ENCODE measurements at places on chromosomes 3 and 15.
A peak's percentile ranks its signal among the peaks of the same experiment; 100 is the strongest.

DNA sequence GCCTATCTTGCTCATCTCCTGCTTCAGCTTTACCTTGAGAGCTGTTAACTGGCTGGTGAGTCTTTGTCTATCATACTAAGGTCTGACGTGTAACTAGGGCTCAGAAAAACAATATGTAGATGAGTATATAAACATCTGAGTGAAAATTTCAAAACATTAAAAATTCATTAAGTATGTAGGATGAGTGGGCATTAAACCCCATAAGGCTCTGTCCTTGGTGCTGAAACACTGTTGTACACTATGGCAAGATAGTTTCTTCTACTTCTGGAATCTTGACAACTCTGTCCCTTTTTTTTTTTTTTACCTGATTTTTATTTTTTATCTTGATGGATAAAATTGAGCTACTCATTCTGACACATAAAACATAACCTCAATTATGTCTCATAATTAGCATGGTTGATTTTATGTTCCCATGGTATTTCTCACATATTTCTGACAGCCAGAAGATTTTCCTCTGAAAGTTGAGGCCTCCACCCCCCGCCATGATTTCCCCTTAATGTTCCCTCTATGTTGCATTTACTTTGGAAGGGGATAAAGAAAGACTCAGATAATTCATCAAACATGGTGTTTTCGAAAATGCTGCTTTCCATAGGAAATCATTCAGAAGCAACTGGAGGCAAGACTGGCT is 54.3 kb downstream of the DGKG start:
- ATAC-seq, result no peak

DNA sequence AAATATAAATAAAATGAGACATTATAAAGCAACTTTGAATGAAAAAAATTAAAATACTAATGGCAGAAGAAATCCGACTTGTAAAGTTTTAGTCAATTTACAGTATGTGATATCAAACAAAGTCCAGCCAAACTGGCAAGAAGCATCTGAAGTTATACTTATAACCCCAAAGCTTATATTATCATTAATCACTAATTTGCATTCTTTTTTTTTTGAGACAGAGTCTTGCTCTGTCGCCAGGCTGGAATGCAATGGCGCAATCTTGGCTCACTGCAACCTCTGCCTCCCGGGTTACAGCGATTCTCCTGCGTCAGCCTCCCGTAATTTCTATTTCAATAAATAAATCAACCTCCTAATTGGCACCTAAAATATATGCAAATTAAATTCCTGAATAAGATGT is 80.1 kb downstream of the AQR start:
- ATAC-seq, result no peak

DNA sequence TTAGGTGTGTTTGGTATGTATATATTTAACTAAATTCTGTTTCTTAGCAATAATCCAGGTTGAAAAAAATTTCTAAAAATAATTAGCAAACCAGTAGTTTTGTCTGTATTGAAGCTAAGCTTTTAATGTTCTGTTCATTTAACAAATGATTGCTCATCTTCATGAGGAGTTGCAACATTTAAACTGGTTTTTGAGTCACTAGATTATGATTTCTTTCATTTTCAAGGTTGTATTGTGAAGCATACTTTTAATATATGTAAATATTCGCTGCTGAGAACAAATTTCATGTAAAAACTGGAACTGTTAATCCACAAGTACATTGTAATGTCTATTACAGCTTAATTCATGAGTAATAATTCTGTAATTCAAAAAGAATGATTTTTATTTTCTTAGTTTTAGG is 192.7 kb downstream of the MBNL1 start:
- ATAC-seq, result peak; percentile 67

DNA sequence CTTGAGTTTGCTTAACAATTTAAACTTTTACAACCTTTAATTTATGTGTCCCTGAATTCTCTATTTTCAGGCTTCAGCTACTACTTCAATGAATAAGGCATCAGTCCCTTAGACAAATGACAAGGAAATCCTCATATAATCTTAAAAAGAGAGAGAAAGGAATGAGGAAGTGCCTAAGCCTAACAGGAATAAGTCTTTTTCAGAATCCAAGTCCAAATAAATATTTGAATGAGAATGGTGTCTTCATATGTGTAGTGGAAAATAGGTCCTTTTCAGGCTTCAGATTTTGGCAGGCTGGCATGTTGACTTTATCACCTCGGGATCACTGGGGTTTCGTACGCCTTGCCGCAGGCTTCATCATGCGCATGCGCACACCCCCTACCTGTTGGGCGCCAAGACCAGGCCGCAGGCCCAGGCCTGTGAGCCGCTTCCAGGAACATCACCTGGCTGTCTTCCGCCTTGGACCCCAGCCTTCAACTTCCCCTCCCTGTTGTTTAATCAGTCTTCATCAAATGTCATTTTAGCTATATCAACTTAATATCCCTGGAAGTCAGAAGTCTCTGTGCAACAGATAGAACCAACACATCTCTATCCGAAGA is 334.5 kb downstream of the SOX2 start:
- ATAC-seq, result peak; percentile 97

DNA sequence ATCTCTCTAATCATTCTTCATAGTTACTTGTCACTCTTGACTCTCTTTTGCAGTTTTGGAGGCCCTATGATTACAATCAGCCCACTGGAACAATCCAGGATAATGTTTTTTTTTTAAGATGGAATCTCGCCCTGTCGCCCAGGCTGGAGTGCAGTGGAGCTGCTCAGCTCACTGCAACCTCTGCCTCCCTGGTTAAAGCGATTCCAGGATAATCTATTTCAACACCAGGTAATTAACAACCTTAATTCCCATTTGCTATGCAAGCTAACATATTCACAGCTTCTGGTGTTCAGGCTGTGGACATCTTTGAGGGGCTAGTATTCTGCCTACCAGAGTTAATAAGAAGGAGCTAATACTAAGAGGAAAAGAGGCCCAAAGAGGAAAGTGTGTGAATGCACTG is 1.1 kb upstream of the BLOC1S6 start:
- no peak for ATAC-seq

GRCh38 chr3:52004906-52005395 is 9.3 kb upstream of the RPL29 start:
- ATAC-seq, result peak; percentile 24

- ATAC-seq, result no peak
Measured at GRCh38 chr3:18830087-18830486, 318.2 kb upstream of the KCNH8 start.

- ATAC-seq, result no peak
Measured at GRCh38 chr3:127908951-127909350, 6.1 kb upstream of the KBTBD12 start.

DNA sequence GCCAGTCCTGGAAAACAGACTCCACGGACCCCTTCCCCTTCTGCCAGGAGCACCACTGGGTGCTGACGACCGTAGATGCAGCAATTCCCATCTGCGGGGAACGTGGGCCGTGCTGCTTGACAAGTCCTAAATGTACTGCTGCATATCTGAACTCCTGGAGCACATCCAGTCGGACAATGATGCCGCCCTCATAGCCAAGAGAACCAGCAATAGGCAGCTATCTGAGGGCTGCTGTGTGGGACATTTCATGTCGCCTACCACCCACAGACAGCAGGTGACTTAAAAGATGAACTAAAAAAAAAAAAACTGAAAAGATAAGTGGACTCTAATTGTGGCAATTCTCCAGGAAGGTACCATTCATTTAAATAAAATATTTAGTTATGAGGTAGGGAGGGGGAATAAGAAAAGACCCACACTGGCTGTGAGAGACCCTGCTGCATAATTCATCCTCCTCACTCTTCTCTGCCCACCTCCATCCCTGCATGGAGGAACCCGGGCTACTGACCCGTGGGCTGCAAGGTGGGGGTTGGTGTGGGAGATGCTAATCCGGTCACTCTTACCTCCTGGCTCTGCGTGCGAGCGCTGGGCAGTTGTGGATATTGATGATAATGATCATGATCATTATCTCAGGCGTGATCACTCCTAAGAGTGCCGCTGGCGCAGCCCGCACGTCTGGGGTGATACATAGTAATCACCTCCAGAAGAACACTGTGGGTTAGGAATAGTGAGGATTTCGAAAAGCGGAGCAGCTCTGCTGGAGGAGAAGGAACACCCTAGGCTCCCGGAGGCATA is 28.3 kb downstream of the ALS2CL start:
- no peak for ATAC-seq

DNA sequence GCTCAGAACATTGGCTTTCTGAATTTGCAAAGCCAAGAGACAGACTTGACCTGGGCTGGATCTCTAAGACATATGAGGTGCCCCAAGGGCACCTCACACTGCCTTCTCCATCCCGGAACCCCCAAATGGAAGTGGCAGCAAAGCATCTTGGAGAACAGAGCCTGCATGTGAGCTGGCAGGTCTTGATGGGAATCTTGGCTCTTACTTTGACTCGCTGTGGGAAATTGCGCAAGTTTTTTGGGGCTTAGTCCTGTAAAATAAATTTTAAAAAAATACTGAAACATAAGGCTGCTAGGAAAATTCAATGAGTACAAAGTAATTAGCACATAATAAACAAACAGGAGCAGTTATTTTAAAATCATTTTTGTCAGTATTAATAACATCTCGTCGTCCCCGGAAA is 13.7 kb upstream of the SEC22A start:
- no peak for ATAC-seq

DNA sequence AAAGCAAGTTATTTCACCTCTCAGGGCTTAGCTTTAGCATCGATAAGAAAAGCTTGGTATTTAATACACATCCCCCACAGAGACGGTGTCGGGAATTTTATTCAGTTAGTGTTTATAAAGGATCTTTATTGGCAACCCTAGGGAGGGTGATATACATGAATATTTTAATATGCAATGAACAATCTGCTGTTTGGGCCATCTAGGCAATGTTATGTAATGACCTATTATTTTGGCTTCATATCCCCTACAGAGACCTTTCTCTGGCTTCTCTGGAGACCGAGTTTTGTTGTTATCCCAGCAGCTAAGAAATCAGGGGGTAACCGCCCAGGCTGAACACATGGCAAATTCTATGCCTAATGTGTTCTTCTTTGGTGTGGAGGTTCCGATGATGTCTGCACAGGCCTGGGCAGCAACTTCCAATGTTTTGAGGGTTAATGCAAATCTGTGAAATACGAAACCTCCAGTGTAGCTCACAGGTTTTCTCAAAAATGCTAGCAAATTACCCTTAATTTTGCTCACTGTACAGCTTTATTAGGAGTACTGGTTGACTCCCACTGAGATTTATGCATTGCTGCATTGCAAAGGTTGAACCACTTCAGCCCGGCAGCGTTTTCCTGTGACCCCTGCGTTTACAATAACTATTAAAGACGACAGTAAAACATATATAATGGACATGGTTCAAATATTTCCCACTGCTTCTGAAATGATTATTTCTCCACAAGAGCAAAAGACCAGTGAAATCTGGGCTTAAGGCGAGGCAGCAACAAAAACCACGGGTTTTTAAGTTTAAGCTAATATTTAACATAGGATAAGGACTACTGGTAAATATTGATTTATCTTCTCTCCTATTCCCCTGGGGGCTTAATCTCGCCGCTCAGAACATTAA is 298.3 kb upstream of the NR2E3 start:
- no peak for ATAC-seq

- no peak for ATAC-seq
Measured at GRCh38 chr3:142987080-142987700, 14.2 kb upstream of the U2SURP start.

GRCh38 chr3:150177673-150178381 is 207.1 kb upstream of the PFN2 start:
- ATAC-seq, result peak; percentile 48

DNA sequence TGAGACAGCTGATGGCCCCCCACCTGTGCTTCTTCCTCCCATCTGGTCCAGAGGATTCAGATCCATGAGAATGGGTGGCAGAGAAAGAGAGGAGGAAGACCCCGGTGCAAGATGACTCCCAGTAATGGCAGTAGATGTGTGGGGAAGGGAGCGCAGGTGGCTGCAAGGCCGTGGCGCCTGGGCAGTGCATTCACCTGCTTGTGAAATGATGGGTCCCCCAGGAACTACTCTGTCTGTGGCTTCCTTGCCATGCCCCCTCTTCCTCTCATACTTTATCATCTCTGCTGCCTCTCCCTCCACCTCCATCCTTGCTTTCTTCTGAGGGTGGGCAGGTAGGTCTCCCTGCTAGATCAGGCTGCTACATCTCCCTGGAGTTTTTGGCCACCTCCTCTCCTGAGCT is 23.3 kb downstream of the ZNF710 start:
- ATAC-seq, result no peak

DNA sequence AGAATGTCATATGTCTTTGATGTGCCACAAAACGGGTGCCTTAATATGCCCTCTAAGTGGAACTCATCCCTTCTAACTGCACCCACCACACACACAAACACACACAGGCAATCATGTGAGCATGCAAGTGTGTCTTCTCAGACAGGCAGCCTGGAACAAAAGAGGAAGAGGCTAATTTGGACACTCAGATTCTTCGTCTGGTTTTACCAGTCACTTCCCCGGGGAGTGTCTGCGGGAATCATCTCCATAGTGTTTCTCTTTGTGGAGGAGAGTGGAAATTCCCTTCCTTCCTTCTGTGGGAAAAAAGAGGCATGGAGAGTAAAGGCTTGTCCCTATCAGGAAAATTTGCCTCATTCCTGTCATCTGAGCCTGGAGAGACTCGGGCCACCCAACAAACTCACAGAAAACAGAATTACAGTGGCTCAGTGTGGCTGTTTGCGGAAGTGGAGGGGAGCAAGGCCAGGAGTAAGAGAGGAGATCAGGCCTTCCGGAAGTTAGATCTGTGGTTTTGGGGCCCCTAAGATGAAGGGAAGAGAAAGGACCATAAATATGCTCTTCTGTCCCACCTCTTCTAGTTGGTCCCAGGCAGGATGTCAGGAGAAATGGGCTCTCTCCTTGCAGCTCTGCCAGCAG is 212.6 kb upstream of the SEMA6D start:
- no peak for ATAC-seq

DNA sequence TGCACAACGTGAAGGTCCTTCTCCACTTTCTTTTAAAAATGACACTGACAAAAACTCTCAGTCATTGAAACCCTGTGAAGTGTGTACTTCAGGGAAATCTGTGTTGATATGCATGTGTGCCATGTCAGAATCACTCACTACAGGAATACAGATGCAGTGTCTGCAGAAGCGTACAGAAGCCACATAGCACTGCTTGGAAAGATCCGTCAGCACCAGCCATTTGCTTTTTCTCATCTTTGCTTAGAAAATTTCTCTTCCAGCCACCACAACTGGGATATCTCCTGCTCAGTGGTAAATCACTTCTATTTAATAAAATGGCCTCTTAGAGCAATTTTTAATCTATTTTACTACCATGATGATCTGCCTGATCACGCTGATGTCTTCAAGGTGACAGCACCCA is 91.3 kb upstream of the ARHGEF26 start:
- ATAC-seq, result no peak

GRCh38 chr3:152706991-152707713 is 127.8 kb upstream of the P2RY1 start:
- no peak for ATAC-seq

DNA sequence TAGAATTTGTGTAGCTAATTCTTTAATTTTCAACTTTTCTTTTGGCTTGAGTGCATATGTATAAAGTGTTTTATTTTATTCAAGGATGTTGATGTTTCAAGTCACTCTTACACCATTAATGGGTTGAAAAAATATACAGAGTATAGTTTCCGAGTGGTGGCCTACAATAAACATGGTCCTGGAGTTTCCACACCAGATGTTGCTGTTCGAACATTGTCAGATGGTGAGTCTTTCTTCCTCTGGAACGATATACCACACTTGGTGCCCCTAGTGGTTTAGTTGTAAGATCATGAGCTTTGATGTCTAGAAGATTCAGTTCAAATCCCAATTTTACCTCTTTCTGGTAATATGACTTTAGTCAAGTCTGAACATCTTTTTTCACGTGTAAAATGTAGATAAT is 119.3 kb downstream of the HCN4 start:
- no peak for ATAC-seq
